ENCODE measurements at places on chromosomes 11 and 22. TPM values are rescaled to one million over a fixed set of nuclear protein-coding genes. Genes with fewer than 3 reads are reported as not detected.

Gene GDPD4
- total RNA-seq, result not detected

Gene CTNND1
- total RNA-seq, result 10.6 TPM

DNA sequence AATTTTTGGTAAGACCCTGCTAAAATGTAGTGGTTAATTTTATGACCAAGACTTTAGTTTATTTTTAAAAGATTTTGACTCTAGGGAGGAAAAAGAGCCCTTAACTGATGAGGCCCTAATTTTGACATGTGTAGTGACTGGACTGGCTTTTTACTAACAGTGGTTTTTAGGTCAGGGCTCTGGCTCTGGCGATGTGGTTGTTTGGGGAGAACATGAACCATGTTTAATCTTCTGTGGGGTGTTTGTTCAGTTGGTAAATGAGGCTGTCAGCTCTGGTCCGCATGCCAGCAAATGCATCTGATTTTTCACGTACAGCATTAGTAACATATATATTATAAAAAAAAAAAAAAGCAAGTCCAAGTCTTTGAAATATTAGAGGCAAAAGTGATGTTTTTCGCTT is 104.3 kb downstream of the EXT2 start:
- no peak for DNase-seq

DNA sequence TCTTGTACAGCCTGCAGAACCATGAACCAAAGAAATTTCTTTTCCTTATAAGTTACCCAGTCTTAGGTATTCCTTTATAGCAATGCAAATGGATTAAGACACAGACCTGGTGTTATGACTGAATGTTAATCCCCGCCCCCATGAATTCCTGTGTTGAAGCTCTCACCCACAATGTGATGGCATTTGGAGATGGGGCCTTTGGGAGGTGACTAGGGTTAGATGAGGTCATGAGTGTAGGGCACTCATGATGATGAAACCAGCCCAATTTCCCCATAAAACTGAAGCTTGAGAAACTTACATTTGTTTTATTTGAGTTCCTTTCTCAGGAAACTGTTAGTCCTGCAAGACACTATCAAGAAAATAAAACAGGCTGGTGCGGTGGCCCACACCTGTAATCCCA is 115.8 kb upstream of the THY1 start:
- DNase-seq, result no peak

- no peak for DNase-seq
Observed at GRCh38 chr11:112216561-112217105, 9.6 kb upstream of the PTS start.

GRCh38 chr22:50610581-50610980 is 10.0 kb downstream of the MAPK8IP2 start:
- DNase-seq, result no peak

All from natural killer cell treated with Interleukin-12 subunit alpha and Interleukin-12 subunit beta and Interleukin-15 and Interleukin-18, amount 100 ng/mL, for 72 hours (primary cell).